ENCODE measurements at places on chromosomes 16 and 17.

GRCh38 chr16:66484453-66485213 is 57.5 kb downstream of the BEAN1 start:
- DNase-seq: no peak

DNA sequence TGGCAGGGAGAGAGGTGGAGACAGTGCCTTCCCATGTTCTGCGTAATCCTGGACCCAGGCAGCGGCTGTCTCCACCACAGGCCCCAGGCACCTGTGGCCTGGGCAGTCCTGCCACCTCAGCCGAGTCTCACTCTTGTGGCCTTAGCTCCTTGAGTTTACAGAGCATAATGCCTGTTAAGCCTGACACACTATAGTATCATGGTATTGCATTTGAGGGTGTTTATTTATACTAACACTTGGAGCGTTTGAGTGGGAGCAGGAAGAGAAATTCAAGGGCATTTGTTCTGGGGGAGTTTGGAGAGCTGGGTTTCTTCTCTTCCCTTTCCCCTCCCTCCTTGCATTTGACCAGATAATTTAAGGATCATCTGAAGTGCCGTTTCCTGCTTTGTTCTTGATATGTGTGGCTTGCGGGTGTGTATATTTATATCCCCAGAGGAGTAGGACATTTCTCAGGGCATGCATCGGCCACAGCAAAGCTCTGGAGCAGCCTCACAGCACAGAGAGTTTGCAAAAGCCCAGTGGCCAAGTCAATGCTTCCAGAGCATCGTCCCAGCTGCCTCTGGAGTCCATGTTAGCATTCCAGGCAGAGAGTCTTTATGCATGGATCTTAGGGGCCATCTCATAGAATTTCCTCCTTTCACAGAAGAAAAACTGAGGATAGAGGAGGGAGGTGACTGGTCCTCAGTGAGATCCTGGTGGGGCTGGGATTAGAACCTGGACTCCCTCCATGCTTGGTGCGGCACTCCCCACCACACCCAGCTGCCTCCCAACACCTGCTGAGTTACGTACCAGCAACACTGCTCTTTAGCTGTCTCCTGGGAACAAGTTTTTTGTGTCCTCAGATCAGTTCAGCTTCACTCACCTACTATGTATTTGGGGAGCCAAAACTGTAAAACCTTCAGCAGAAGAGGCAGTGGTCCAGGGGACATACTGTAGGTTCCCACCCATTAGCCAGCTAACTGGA is 222.8 kb downstream of the CCDC182 start:
- DNase-seq: no peak

DNA sequence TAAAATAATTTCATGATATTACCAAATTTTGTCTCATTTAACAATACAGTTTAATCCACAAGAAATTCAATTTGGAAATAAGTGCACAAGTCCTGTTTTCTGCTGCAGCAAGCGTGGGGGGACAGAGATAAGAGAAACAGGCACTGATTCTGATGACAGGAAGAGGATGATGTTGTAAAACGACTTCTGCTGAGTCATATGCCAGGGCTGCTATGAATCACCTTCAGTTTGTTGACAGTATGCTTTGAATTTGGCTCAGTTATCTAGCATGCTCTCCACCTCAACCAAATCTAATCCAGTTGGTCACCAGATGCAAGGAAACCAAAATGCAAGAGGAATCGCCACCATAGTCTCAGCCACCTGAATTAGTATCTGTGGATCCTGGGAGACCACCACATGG is 244.1 kb upstream of the MON1B start:
- DNase-seq: no peak

DNA sequence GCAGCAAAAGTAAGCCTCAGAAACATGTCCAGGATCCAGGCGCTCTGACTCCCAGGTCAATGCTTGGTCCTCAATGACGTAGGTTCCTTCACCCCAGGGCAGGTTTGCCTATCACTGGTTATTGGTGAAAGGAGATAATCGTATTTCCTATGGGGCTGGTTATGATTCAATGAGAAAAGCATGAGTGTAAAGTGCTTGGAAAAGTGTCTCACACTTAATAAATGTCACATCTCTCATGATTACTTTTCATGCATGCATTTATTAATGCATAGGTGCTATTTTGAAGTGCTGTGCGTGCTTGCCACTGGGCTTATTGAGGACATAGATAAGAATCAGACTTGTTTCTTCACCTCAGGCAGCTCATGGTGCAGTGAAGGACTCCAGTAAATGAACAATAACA is 10.4 kb upstream of the CDH13 start:
- no peak for DNase-seq

DNA sequence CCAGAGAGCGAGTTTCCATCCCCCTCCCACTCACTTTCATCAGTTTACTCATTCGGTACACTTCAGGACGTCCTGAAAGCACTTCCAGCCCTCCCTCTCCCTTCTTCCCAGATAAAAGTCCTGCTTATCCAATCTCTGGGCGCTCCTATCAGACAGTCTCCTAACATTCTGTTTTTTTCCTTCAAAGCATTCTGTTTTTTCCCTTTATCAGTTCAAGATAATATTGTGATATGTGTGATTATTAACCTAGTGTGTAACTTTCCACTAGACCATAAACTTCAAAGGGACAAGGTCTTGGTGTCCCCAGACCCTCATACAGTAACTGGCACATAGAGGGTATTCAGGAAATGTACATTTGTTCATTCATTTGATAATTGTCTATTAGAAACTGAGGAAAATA is 24.4 kb upstream of the C16orf87 start:
- DNase-seq: no peak

DNA sequence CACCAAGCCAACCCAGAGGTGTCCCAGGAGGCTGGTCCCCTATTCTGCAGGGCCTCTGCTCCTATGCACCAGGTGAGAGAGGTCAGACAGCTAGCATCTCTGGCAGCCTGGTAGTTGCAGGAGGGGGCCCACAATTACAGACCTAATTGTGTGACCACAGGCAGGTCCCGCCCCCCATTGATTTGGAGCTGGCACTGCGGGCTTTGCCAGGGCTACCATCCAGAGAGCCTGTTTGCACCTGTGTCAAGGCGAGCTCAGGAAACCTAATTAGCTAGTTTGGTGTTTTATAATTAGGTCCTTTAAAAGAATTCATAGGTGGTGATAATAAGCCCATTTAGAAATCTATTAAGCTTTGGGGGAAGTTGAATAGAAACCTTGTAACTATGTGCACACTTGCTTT is 90.2 kb downstream of the MRM1 start:
- no peak for DNase-seq

- peak; percentile 76 for DNase-seq
Measured at GRCh38 chr17:41785091-41785858, 1.2 kb downstream of the JUP start.

- no peak for DNase-seq
Measured at GRCh38 chr16:12672986-12673385, 130.7 kb downstream of the CPPED1 start.

DNA sequence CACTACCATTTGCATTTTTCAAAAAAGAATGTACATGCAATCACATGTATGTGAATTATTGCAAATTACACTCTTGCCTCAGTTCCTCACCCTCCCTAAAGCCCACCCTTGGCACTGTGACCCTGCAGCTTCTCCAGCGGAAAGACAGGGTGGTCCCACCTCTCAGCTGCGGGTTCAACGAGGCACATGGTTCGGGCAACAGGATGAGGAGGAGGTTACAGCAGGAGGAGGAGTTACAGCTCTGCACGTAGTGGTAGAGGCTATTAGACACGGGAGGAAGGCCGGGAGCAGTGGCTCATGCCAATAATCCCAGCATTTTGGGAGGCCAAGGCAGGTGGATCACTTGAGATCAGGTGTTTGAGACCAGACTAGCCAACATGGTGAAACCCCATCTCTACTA is 5.2 kb downstream of the C16orf95 start:
- DNase-seq: peak; percentile 17
